MV-4-11 (cell line): ENCODE measurements at places on chromosomes 3 and 15.

DNA sequence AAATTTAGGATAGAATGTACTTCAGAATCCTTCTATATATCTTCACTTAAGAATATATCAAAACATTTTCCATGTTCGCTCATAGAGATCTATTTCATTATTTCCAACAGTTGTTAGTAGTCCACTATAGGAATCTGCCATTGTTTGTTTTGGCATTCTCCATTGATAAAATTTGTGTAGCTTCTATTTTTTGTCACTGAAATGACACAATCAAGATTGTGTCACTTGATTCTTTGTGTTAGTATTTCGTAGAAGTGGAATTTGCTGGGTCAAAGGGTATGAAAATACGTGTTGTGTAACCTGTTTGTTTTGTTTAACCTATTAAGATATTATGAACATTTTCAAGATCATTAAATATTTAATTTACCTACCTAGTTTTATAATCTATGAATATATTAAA is 15.9 kb upstream of the GPR156 start:
- no peak for DNase-seq

- peak; percentile 90 for DNase-seq
Observed at GRCh38 chr3:127732879-127733350, 60.2 kb downstream of the ABTB1 start.

DNA sequence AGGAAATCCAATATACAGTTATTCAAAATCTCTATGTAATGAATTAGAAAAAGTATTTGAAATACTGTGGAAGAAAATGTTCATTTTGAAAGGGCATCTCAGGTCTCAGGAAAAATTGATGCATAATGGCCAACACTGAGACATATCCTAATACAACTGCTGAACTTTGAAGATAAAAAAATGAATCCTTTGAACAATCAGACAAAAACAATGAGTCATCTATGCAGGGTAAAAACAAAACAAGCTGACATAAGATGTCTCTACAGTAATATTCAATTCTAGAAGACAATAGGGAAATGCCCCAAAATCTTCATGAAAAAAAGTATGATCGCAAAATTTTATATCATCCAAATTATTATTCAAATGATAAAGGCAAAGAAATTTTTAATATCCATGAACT is 34.0 kb upstream of the ZNF280D start:
- no peak for DNase-seq

DNA sequence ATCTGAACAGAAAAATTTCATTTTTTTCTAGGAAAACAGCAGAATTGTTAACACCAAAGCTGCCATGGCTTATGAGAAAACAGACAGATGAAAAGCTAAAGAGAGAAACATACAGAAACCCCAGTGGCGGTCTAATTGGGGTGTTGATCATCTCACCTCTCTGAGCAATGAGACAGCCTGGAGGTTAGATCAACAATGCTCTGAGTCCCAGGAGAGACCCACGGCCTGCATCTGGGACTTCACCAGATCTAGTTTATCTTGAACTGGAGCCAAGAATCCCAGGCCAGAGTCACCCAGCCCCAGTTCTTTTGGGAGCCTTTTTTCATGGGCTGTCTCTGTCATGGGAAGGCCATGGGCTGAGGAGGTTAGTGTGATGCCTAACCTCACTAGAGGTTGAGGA is 3.5 kb upstream of the GALNT15 start:
- DNase-seq, result no peak

DNA sequence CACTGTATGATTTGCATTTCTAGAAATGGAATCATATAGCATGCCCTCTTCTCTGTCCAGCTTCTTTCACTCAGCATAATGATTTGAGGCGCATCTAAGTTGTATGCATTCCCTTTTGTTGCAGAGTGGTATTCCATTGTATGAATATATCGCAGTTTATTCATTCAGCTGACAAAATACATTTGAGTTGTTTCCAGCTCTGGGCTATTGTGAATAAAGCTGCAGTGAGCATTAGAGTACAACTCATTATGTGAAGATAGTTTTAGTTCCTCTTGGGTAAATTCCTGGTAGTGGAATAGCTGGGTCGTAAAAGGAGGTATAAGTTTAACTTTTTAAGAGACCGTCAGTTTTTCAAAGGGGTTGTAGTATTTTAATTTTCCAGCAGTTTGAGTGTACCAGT is 38.5 kb upstream of the POLR2M start:
- no peak for DNase-seq

DNA sequence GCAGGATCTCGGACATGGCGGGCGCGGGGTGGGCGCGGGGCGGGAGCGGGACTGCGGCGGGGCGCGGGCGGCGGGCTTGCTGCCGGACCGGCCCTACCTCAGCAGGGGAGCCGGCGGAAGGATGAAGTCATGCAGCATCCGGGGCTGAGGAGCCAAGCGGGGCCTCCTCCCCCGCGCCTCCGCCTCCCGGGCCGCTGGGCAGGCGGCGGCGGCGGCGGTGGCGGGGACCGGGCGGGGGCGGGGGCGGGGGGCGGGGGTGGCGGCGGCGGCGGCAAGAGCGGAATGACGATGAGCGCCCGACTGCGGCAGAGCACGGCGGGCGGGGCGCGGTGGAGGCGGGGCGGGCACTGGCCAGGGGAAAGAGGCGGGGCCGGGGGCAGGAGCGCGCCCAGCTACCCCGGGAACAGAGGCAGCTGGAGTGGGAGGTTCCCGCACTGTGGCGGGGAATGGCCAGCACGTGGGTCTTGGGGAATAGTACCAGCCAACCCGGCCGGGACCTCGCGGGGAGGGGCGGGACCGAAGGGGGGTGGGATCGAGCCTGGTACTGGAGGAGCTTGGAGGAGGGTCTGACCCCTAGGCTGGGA is at the start of gene CAMK2N2:
TSS of gene CAMK2N2 (minus strand) at position 284 of the 584 bp plus-strand sequence. CDS start at position 16, 268 bp downstream.
- peak; percentile 34 for DNase-seq

GRCh38 chr3:73073091-73073707 is 11.7 kb downstream of the EBLN2 start:
- DNase-seq, result peak; percentile 53

- peak; percentile 94 for DNase-seq
Observed at GRCh38 chr3:183591881-183592521, 36.5 kb upstream of the KLHL6 start.

DNA sequence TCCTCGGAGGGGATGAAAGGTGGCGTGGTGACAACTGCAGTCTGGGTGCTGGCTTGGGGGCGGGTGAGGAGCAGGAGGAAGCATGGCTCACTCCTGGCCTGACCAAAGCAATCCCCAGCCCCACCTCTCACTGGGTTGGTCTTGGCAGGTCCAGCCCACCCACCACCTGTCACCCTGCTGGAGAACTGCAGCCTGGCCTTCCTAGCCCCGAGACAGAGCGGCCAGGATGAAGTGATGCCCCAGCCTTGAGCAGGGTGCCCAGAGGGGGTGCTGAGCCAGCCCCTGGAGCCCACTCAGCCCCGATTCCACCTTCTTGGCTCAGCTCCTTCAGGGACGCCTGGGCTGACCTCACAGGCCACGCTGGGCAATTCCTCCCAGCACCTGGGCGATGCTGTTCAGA is 89.9 kb downstream of the IQSEC1 start:
- DNase-seq, result no peak

DNA sequence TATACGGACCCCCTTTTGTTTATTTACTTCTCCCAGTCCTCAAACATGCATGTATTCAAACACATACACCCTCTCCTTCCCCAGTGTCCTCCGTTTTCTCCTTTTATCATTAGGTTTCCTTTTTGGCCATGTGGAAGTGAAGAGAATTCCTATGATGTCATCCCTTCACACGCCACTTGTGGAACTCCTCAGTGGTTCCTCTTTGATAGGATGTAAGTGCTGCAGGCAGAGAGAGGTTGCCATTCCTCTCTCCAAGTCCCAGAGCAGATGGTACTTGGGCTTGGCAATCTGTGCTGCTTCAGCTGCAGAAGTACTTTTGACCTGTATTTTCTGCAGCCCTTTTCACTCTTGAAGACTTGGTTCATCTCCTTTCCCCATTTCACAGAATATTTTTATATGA is 32.9 kb upstream of the CRTC3 start:
- no peak for DNase-seq

- no peak for DNase-seq
Observed at GRCh38 chr15:45666119-45666875, 31.5 kb downstream of the SQOR start.
